ENCODE measurements at places on chromosomes 4 and X. TPM values are rescaled to one million over a fixed set of nuclear protein-coding genes. Genes with fewer than 3 reads are reported as not detected.

DNA sequence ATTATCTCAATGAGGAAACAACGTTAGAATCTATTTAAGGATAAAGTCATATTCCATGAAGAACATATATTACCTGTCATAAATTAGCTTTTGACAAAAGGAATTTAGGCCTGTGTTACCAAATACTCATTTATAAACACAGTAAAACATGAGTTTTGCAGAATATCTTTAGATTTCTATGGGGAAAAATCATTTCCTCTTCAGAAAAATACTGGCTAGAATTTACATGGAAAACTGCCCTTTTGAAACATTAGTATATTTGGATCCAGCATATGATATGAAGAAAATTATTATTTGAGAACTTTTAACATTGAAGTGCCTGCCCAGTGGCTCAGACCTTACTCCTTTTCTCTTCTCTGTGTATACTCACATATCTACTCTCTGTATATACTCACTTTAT is 131.4 kb upstream of the NEIL3 start:
- H3K27ac ChIP-seq: no peak overlapping the region
- no peaks in the 10 kb centered on the region for H3K27me3 ChIP-seq
- no peak for DNase-seq
- H3K36me3 ChIP-seq: no peaks in the 10 kb centered on the region
- no peaks in the 10 kb centered on the region for H3K4me1 ChIP-seq
- H3K4me3 ChIP-seq: no peak overlapping the region

DNA sequence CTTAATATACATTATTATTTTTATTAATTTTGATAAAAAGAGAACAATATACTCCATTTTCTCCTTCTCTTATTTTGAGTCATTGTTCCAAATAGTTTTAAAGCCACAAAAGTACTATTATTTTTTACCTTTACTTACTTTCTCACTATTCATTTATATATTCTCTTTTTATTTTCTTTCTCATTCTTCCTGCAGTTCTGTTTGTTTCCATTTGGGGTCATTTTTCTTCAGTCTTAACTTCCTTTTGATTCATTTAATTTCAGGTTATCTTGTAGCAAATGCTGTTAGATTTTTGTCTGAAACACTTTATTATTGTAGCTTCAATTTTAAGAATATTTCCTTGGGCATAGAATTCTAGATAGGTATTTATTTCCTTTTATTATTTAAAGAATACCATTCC is 438.6 kb upstream of the EPHA5 start:
- no peaks in the 10 kb centered on the region for H3K4me1 ChIP-seq
- no peak overlapping the region for H3K27ac ChIP-seq
- no peak overlapping the region for H3K4me3 ChIP-seq
- peaks cover 5% of the 10 kb centered on the region for H3K36me3 ChIP-seq

- peaks cover 17% of the 10 kb centered on the region for H3K4me1 ChIP-seq
- H3K4me3 ChIP-seq: peak within 1 kb of the TSS; percentile 97
- peak; percentile 93 for DNase-seq
- no peaks in the 10 kb centered on the region for H3K27me3 ChIP-seq
Observed at GRCh38 chrX:153972368-153973126, at the start of gene TMEM187. Gene TMEM187, plus strand, starts transcription at chrX:153972754. Its CDS starts 9,309 bp downstream, at chrX:153982063.

DNA sequence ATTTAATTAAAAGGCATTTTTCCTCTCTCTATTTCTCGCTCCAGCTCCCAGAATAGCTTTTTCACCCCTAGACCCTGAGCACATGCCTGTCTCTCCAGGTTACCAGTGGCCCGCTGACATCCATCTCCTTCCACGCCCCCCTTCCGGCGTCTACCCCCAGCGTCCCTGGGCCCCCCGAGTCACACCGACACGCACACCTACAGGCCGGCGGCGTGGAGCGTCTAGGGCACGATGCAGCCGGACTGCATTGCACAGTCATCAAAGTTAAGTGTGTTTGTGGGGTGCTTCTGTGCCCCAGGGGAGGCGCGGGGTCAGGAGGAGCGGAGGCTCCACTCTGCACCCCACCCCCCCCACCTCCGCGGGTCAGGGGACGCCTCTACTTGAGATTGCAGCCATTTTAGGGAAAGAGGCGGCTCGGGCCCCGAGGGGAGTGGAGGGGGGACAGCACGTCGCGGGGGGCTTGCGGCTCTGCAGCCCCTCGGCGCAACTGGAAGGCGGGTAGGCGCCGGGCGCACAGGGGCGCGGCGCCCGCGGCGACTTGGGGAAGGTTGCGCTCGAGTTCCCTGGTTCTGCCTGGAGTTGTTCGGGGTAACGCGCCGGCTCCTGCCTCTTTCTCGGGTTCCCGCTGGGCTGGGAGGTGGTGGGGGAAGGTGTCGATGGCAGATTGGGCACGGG is 112.7 kb downstream of the DHX15 start:
- H3K27ac ChIP-seq: no peak overlapping the region
- H3K4me1 ChIP-seq: peaks cover 21% of the 10 kb centered on the region
- no peak for DNase-seq
- peaks cover 49% of the 10 kb centered on the region for H3K27me3 ChIP-seq
- peak overlapping the region; percentile 85 for H3K4me3 ChIP-seq
- H3K36me3 ChIP-seq: no peaks in the 10 kb centered on the region

DNA sequence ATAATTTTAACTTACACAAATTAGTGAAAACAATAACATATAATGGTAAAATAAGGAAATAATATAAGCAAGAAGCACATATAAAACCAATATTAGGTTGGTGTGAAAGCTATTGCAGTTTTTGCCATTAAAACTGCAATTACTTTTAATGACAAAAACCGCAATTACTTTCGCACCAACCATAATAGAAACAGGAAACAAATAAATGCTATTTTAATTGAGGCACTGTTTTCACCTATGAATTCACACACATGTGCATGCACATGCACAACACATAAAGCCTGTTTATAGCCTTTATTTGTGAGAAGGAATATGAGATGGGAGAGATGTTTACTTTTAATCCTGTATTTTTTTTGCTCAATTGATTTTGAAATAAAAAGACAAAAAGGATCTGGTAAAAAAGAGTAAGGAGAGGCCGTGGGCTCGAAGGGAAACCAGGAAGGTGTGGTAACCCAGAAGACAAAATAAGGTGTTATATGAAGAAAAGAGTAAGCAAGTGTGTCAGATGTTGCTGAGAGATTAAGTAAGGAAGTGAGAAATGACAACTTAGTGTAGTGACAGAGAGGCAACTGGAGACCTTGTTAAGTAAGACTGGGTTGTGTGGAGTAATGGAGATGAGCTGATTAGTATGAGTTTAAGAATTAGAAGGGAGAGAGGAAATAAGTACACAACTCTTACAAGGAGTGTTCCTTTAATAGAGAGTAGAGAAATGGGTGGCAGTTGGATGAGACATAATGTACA is 69.0 kb downstream of the KLHL13 start:
- no peak overlapping the region for H3K4me3 ChIP-seq
- H3K27me3 ChIP-seq: no peaks in the 10 kb centered on the region
- H3K27ac ChIP-seq: no peak overlapping the region
- H3K36me3 ChIP-seq: no peaks in the 10 kb centered on the region

DNA sequence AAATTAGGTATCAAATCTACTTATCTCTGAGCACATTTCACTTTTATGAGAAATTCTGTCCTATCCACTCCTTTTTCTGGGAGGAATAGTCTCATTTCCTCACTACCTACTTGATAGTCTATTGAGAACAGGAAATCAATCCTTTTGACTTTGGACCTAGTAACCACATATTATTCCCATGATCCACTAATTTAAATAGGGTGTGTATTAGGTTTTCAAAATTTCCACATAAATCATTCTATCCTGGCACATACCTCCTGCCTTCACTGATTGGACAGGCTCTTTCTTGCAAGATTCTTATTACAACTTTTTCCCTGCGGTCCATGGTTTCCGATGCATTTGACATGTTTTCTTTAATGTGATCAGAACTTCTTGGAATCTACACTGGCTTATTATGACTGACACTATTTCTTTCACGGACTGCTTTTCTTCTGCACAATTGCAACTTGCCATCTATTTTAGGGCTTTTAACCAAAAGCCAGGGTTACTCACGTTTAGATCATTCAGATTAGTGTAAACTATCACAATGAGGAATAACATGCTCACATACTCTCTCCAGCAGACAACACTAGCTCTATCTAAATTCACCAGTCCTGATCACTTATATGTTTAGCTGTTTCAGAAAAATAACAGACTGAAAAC is 419.9 kb upstream of the SLIT2 start:
- no peaks in the 10 kb centered on the region for H3K4me1 ChIP-seq
- H3K27me3 ChIP-seq: no peaks in the 10 kb centered on the region
- no peak overlapping the region for H3K4me3 ChIP-seq
- H3K36me3 ChIP-seq: no peaks in the 10 kb centered on the region

DYNLT3 gene
- total RNA-seq: 21.4 TPM

DIPK2B gene
- not detected for total RNA-seq

SPANXN1 gene
- total RNA-seq: not detected
